Stimulated activated CD4-positive, alpha-beta T cell treated with anti-CD3 and anti-CD28 coated beads, TNF-alpha, amount 100 ng/mL, for 48 hours (primary cell): ENCODE measurements at places on chromosomes 12 and 14.

DNA sequence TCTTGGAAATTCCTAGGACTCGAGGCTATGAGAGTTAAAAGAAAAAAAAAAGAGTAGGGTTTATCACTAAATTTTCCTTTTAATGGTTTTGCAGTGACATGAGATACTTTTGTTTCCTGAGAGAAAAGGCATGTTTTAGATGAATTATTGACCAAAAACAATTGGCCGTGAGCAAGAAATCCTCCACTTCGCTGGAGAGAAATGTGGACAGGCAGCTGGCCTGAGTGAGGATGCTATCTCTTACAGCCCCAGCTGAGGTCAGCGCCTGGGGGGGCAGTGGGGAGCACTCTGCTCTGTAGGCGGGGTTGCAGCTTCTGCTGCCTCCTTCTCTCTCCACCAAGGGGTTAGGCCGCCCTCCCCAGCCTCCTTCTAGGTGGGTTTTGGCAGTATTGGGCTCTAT lies 54.7 kb downstream of the PRIMA1 start:
- DNase-seq = no peak

DNA sequence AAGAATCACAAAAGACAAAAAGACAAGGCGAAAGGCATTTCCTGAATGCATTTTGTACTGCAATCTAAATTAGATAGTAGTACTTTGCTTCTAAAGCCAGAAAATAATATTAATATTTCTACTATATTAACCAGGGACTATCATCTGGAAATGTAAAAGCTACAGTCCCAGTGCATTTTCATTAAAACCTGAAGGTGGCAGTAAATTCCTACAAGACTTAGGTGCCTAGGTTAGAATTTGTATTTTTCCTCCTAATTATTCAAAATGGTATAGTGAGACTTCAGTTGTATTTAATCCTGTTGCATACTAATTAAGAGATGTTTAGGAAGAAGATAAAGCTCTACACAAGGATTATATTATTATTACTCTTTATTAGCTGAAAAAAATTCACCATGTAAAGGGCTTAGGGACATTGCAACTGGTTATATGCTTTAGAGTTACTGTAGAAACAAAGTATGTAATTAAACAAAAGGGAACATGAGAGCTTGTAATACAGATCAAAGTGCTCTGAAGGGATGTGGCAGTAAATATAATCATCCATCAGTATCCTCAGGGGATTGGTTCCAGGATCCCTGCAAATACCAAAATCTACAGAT lies 53.6 kb downstream of the BRMS1L start:
- no peak for DNase-seq

DNA sequence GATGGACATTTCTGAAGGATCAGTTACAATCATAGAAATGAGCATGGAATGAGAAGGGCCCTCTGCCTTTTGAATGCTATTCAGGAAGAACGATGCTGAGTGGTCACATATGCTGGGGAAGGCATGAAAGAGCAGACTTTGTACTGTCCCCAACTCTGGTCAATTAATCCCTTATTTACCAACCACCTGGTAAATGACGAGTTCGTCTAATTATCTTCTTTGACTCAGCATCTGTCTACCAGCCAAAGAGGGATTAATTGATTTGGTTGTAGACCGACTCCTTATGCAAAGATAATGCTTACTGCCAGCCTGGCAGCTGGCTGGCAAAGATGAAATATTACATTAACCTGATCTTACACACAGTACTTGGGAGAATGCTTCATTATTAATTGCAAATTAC lies 152.2 kb downstream of the CHST11 start:
- DNase-seq = no peak

DNA sequence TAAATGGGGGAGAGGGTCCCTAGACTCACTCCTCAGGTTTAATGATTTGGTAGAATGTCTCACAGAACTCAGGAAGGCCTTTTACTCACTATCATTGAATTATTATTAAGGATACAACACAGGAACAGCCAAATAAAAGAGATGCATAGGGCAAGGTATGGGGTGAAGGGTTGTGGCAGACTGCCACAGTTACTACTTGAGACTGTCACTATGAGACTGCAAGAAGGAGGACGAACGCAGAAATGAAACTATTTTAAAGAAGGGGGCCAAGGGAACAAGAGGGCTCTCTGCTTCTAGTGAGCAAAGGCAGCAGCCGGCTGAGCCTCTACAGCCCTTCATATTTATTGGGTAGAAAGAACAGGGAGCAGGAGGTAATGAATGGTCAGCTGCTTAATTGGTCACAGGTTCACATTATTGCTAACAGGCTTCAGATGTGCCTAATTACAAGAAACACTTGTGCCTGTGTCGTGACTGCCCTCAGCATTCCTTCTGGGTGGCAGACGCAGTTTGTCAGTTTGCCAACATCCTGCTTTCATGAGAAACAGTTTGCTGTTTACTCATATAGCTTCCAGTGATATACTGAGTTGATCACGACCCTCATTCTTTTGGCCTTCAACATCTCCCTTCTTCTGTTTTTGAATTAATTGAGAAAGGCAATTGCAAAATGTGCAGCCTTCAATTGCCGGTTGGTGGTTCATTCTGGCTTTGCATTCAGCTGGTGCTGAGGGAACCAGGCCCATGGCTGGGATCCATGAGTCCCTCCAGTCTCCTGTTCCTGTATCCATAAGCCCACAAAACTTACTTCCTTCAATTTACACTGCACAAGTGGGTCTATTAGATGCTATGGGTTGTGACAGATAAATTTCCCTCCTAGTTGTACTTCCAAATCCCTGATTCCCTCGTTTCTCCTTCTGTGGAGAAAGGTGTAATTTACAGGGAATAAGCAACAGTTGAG lies 82.8 kb upstream of the PLEKHG7 start:
- no peak for DNase-seq

DNA sequence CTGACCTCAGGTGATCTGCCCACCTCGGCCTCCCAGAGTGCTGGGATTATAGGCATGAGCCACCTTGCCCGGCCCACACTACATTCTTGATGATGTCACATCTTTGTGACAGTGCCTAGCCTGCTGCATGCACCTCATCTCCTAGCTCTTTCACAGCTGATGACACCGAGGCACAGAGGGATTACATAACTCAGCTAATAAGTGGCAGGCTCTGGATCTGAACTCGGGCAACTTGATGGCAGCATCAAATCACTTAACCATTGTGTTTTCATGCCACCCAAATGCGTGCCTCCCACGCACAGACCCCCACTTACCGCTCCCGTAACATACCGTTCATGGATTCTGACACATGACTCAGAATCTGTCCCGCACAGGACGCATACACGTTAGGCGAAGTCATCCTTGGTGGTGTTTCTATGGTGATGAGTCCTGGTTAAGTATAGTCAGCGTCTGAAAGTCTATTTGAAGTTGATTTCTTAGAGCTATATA lies 7.4 kb downstream of the TMEM120B start:
- no peak for DNase-seq

DNA sequence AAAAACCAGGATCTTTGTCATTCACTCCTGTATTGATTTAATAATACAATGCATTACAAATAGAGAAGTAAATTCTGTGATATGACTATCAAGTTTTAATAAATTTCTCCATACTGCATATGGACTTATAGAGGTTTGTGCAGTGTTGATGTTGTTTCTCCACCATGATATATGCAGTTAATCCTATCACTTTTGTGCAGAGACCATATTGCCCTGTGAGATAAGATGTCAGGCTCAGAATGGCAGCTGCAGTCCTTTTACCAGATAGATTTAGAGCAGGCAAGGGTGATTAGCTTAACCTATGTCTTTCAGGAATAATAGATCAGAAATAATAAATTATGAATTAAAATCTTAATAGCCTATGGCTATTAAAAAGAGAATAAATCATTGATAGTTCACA lies 38.6 kb upstream of the KCNJ8 start:
- no peak for DNase-seq

DNA sequence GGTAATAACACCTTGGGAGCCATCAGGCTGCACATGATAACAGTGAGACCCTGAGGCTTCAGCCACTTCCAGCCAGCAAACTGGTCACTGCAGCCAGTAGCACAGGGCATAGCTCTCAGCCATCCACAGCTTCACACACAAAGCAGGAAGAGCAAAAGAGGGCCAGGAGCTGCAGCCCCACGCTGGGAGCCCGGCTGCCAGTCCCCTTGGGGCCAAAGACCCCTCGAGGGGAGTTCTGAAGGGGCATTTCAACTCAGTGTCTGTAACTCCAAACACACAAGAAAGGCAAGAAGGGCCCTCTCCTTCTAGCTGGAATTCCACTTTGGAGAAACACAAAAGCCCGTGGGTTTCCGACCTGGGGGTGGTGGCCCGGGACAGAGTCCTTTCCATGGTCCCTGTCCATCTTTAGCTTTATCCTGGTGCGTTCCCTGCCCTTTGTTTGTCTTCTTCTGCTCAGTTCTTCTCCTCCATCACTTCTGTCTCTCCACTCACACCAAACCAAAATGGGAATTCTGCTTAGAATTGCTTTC lies 151.8 kb upstream of the FKBP4 start:
- DNase-seq = no peak

- DNase-seq = peak; percentile 8
Observed at GRCh38 chr14:31419967-31420318, 407 bp downstream of the HEATR5A start.

- DNase-seq = no peak
Observed at GRCh38 chr12:123105211-123105826, 45.6 kb downstream of the PITPNM2 start.

DNA sequence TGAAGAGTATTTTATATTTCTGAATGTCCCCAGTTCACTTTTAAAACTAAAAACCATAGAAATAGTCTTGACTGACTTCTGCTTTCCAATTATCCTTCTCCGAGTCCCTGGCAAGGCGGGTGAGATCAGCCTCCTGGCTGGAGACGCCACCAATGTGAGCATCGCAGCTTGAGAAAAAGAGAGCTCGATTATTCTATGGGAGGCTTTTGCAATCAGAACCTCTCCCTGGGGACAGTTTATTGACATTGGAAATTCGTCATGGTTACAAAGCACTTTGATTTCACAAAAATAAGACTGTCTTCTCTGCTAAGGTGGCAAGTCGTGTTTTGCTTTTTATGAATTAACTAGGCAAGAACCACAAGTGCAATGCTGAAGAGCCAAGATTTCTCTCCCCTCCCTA lies 23.6 kb upstream of the GPHB5 start:
- DNase-seq = no peak
